Right forelimb (tissue), 1 donor: ENCODE measurements at places on chromosomes 3 and 15.

GRCh38 chr15:68230157-68231100 lies 901 bp upstream of the CLN6 start:
- DNase-seq: no peak

DNA sequence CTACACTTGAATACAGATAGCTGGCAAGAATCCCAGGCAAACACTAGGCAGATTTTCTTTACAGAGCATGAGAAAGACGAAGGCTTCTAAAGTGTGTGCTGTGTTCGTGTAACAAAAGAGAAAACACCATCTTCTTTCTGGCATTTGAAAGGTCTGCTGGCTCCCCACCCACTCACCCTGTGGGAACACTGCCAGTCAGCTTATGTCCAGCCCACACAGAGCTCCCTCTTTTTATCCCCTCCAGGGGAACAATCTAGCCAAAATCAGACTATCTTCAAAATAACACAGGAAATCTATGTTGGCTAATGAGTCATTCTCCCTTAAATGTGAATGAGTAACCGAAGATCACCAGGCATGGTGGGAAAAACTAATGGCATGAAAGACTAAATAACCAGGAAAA lies 45.6 kb upstream of the PAQR5 start:
- DNase-seq: no peak

DNA sequence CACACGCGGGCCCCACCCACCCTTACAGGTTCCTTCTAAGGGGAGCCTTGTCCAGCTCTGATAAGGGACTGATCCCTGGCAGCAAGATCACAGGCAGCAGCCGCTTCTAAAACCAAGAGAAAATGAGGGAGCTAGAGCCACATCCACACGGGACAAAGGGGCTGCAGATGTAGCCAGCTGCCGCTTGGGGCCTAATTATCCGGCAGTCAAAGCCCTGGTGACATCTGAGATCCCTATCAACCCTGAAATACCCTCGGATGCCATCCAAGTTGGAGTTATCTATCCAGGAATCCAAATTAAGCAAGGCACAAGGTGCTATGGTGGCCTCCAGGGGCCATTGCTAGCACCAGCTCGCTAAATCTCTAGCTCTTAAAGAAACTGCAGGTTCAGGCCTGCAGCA lies 248.3 kb downstream of the VPS13C start:
- no peak for DNase-seq

DNA sequence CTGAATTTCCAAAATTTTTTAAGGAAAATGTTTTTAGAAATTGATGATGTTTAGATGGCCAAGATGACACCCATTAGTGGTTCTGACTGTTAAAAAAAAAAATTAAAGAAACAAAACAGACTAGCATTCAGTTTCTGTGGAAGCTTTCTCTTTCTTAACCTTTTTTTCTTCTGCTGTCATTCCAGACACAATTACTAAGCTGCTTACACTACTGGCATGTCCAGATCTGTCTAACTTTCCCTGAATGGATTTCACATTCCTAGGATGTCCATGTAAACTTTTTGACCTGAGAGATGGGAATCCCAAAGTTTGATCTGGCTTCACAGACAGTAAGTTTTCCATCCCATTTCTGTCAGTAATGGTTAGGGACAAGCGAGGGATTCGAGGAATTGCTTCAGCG lies 10.3 kb upstream of the MTMR10 start:
- DNase-seq: no peak

DNA sequence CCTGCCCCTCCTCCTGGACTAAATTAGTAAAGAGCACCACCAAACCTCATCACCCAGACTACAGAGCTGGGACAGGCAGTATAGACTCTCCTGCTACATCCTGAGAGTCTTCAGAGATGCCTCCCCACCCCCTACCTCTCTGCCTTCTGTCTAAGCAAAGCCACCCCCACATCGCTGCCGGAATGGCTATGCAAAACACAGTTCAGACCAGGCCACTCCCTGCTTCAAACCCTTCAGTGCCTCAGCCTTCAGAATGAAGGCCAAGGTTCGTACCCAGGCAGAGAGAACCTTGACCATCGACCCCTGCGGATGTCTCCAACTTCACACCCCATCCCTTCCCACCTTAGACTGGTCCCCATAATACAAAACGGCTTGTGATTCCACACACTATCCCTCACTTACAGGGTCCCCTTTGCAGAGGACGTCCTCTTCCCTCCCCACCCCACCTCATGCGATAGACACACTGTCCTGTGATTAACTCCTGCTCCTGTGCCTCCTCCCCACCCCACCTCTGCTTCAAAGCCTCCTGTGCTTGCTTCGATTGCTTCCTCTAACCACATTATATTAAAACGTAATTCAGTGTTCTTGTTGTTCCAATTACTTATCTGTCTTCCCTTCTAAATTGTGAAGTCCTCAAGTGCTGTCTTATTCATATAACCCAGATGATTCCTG lies 175.3 kb downstream of the UACA start:
- peak; percentile 23 for DNase-seq

DNA sequence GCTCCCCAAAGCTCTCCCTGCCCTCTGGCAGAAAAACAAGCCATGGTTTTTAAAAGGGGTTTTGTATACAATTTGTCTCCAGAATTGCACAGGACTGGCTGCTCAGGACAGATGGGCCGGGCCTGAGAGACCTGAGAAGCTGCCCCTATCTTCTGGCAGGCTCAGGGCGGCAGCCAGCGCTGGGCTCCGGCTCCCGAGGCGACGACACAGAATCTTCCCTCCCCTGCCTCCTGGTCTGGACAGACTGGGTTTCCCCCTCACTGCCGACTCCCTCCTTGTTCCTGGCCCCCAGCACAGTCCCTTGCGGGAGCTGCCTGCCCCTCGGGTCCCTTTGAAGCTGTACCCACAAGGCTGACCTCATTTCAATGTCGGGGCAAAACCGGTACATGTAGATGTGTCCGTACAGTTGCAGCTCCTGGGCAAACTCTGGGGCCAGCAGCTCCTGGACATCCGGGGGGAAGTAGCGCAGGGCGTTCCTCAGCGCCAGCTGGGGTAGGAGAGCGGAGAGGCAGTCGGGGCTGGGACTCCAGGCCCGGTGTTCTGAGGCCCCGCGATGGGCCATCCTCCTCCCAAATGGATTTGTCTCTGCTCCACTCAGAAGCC lies 7.2 kb downstream of the UROC1 start:
- DNase-seq: no peak

GRCh38 chr3:52146811-52147210 lies 7.4 kb downstream of the POC1A start:
- DNase-seq: peak; percentile 25

GRCh38 chr3:102237838-102238237 lies 197.0 kb upstream of the ZPLD1 start:
- DNase-seq: no peak

DNA sequence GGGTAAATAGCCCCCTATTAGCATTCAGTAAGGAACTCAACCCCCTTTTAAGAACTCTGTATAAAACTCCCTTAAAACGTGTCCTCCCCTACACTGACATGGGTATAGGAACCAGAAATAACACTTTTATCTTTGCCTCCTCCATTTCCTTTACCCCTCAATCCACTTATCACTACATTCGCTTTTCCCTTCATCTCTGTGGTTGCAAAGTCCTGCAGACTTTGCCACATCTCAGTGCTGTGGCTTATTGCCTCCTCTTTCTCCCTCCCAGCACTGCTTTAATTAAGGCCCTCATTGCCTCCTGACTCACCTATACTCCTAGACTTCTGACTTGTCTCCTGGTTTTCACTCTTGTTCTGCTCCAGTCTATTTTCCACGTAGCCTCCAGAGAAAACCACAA lies 94.3 kb upstream of the GADL1 start:
- DNase-seq: no peak

- DNase-seq: no peak
These were observed 201.9 kb upstream of the ARPP21 start for GRCh38 chr3:35437381-35437780.

DNA sequence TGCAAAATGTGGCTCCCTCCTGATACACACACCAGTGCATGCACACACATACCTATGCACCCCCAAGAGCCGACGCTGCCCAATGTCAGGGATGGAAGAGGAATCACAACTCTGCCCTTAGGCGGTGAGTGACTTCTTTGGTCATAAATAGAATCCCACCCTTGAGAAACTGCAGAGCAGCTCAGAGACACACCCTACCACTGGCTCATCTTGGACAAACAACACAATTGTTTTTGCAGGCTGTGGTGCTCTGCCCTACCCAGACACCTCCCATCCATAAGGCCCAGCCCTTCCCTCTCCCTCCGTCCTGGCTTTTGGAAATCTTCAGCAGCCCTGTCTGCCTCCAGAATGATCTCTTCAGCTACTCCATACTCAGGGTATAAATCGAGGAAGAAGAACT lies 73.8 kb upstream of the HRH1 start:
- no peak for DNase-seq
